ENCODE measurements at places on chromosomes 5 and 9.

GRCh38 chr5:180160789-180161188 lies 48.2 kb downstream of the RASGEF1C start:
- no peak for DNase-seq

GRCh38 chr5:102119252-102119651 lies 176.8 kb downstream of the SLCO4C1 start:
- DNase-seq, result no peak

DNA sequence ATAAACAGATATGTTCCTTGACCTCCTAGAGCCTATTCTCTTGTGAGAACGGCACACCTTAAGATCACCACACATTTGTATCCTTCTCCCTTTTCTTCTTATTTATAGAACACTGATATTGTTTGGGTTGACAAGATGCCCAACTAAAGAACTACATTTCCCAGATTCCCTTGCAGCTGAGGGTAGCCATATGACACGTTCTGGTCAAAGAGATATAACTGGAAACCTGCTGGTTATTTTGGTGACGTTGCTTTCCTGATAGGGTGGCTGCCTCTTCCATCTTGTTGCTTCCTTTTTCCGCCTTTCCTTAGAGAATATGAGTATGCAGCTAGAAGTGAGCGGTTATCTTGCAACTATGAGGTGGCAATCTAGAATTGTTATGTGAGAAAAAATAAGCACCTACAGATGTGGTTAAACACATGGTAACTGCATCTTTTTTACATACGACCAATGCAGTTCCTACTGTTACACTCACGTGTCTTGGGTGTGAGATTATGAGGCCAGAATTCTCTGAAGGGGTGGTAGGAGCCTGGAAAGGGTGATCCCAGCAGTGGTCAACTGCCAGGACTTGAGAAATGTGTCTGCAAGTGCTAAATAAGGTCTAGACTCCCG lies 72.9 kb downstream of the SEC61B start:
- DNase-seq, result no peak

DNA sequence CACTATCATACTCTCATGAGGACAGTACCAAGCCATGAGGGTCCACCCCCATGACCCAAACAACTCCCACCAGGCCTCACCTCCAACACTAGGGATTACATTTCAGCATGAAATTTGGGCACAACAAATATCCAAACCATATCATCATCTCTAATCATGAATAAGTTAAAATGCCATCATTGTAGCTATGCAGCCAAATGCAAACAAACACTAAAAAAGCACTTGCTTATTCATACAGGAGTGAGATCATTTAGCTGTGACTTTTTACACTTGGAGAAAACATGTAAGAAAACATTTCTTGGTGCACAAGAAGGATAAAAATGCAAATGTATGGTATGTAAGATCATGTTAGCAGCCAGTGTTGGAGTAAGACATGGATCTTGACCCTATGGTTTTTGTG lies 24.2 kb downstream of the BAAT start:
- DNase-seq, result no peak

- no peak for DNase-seq
Observed at GRCh38 chr5:127308945-127309344, 18.3 kb downstream of the MEGF10 start.

- peak; percentile 82 for DNase-seq
Observed at GRCh38 chr9:91771027-91771426, 179.0 kb downstream of the ROR2 start.

DNA sequence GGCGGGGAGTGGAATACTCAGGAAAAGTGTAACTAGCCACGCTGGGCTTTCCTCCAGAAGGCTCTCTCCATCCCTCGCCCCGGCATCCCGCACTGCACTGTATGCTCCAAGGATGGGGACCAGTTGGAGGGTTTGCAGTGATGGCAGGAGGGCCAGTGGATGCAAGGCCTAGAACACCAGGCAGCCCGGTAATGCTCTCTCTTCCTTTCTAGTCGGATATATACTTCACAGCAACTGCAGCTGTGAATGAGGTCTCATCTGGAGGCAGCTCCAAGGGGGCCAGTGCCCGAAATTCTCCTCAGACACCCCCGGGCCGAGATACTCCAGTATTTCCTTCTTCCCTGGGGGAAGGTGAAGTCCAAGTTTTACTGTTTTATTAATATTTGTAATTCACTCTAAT lies 10.0 kb upstream of the SLC2A8 start:
- DNase-seq, result no peak

- DNase-seq, result no peak
Observed at GRCh38 chr5:493119-493701, 31.0 kb downstream of the SLC9A3 start.

- no peak for DNase-seq
Observed at GRCh38 chr9:70979966-70980365, 141.5 kb downstream of the TRPM3 start.

GRCh38 chr9:71908825-71909224 lies 2.2 kb downstream of the ABHD17B start:
- no peak for DNase-seq

DNA sequence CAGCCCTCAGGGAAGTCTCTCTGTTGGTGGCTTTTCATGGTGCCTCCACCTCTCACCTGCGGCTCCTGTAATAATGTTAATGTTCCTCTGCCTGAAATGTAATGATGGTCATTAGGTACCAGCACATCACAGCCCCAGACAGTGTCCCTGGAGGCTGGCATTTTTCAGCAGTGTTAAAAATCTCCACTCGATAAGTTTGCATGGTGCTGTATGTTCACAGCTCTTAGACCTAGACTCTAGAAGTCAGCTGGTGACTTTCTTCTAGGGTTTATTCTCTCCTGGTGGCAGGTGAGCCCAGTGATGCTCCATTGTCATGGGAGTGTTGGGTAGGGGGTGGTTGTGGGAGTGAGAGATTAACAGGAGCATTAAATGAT lies 53.1 kb downstream of the GPR107 start:
- DNase-seq, result no peak

DNA sequence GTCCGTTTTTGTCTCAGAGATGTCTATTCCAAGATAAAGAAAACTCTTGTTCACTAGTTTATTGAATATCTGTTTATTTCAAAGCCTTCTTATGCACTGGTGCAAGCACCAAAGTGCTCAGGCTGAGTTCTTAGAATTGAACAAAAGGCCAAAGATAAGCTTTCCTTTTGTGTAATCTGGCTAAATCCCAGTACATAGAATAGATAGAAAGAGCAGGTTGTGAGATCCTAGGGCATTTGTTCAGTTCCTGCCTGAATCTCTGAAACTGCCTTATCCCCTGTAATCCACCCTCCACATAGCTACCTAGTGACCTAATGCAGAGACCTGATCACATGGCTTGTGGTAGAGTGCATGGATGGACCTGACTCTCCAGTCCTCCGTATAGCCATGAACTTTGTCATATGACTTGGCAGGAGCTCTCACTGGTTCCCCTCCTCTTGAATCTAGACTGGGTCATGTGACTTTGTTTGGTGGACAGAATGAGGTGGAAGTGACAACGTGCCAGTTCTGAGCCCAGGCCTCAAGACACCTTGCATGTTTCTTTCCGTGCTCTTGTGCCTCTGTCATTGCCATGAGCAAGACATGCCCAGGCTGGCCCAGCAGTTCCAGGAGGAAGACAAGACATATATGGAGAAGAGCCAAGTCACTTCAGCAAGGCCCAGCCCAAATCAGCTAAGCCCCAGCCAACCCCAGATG lies 139.3 kb upstream of the SHB start:
- no peak for DNase-seq

DNA sequence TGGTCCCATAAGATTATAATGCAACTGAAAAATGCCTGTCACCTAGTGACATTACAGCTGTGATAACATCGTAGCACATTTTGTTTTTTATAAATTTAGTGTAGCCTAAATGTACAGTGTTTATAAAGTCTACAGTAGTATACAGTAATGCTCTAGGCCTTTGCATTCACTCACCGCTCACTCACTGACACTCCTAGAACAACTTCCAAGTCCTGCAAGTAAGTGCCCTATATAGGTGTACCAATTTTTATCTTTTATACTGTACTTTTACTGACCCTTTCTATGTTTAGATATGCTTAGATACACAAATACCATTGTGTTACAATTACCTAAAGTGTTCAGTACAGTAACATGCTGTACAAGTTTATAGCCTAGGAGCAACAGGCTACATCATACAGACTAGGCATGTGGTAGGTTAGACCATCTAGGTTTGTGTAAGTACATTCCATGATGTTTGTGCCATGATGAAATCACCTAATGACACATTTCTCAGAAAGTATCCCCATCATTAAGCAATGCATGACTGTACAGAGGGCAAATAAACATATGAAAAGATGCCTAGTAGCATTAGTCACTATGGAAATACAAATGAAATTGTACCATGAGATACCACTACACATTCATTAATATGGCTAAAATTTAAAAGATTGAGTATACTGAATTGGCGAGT lies 127.6 kb downstream of the TRPM6 start:
- DNase-seq, result peak; percentile 62

DNA sequence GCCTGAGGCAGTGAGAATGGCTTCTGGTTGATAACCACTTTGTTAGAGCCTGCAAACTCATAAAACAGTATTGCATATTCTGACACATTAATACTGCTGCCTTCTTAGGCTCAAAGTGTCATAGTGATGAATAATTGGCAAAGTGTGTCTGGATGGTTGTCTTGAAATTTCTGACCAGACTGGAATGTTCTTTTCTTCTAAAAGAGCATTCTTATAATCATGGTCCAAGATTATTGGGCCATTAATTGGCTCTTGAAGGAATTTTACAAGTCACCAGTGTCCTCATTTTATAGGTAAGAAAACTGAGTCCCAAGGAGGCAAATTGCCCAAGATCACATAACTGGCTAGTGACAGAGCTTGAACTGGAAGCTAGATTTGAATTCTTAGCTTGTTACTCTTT lies 111.7 kb downstream of the PCSK1 start:
- DNase-seq, result peak; percentile 55

GRCh38 chr9:110517483-110517882 lies 62.1 kb downstream of the SVEP1 start:
- no peak for DNase-seq

DNA sequence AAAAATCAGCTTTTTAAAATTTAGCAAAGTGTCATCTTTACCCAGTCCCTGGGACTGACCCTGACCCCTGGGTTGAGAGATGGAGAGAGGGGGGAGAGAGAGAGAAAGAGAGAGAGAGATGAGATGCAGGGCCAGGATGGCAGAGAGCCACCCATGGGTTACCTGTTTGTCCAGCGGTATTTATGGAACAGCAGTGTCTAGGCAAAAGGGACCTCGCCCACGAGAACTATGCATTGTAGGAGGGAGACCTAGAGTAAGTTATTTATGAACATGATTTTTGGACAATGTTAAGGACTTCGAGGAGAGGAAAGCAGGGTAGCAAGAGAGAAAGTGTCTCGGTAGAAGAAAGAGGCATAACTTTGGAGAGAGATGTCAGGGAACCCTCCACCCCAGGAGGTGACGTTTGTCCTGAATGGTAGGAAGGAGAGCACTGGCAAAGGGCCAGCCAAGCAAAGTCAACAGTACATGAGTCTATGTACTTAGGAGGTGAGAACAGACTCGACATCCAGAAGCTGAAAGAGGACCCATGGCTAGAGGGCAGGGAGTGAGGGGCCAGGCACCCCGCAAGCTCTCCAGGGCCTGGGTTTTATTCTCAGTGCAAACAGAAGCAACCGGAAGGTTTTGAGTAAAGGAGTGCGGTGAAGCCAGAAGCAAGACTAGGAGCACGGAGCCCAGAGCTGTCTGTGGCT lies 30.5 kb upstream of the MSX2 start:
- no peak for DNase-seq

DNA sequence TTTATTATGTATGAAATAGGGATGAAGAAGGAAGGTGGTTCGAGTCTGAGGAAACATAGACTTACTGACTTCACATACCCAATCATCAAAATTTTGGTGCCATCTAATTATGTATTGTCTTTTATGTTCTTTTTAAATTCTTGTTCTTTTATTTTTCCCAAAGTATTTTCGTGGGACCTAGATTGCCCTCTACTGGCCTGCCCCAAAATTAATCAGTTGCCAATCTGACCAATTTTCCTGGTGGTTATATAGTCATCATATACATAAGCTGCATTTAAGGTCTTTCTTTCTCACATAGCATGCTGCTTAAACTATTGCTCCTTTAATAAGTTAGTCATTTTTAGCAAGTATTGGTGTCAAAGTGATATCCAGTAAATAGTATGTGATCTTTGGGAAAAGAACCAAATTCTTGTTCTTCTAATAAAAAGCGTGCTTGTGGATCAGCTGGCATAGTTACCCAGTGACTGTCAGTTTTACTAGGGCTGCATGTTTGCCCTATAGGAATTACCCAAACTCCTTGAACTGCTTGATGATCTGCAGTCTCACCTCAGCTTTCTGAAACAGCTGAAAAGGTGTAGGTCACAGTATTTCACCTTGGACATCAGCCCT lies 223.5 kb downstream of the SH3GL2 start:
- DNase-seq, result no peak

- DNase-seq, result no peak
Observed at GRCh38 chr9:121696930-121697329, 45.5 kb downstream of the DAB2IP start.

DNA sequence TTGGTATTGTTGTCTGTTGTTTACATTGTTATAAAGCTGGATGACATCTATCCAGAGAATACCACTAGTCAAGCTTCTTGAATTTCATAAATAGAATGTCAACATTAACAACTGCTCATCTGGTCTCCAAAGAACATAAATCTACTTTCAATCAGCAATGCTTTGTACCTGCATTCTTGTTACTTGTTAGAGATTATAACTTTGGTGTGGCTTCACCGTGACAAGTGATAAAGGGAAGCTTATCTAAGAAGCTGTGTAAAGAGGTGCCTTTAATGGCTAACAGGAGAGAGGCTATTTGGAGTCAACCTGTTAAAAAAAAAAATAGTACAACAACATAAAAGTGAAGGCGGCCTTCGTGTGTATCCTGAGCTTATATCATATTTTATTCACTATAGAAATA lies 41.8 kb downstream of the MUSK start:
- no peak for DNase-seq

- DNase-seq, result no peak
Observed at GRCh38 chr9:93940951-93941350, 14.2 kb downstream of the BARX1 start.

DNA sequence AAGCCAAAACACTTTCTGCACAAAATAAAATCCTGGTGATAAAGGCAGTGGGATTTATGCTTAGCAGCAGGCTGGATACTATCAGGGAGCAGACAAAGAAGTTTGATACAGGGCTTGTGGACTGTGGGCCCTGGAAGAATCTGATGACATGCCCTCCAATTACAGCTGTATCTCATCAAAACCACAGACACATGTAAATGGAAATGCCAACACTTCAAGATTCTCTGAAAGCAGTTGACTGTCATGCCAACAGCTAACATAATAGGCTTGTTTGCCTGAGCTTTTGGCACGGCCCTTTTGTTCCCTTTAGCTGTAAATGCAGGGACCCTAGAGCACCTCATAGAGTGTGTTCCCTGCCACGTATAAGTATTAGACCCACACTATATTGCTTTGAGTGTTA lies 114.4 kb downstream of the STK32A start:
- no peak for DNase-seq

- DNase-seq, result no peak
Observed at GRCh38 chr5:157282150-157282549, 16.2 kb downstream of the CYFIP2 start.

DNA sequence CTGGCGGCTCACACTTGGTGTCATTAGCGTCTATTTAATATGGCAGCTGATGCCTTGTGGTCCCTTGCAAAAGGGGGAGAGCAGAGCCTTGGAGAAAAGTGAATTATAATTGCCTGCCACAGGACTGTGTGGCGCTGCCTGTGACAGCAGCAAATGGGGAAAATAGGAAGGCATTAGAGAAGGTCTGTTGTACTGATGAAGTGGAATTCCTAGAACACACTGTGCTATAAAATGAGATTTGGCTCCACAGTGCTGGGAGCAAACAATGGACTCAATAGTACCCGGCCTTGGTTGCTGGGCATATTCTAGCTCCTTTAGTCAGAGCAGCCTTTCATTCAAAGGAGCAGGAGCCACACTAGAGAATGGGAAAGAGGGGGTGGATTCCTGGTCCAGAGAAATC lies 21.3 kb downstream of the SEMA6A start:
- DNase-seq, result no peak

Data from BJ (cell line).